ENCODE measurements at places on chromosomes 7 and 10.

GRCh38 chr10:103284170-103284569 is 7.2 kb downstream of the INA start:
- no peak for DNase-seq

GRCh38 chr7:1281068-1281467 is 48.4 kb downstream of the UNCX start:
- DNase-seq, result no peak

- no peak for DNase-seq
These were observed 5.2 kb downstream of the GRID1 start for GRCh38 chr10:86361156-86362128.

DNA sequence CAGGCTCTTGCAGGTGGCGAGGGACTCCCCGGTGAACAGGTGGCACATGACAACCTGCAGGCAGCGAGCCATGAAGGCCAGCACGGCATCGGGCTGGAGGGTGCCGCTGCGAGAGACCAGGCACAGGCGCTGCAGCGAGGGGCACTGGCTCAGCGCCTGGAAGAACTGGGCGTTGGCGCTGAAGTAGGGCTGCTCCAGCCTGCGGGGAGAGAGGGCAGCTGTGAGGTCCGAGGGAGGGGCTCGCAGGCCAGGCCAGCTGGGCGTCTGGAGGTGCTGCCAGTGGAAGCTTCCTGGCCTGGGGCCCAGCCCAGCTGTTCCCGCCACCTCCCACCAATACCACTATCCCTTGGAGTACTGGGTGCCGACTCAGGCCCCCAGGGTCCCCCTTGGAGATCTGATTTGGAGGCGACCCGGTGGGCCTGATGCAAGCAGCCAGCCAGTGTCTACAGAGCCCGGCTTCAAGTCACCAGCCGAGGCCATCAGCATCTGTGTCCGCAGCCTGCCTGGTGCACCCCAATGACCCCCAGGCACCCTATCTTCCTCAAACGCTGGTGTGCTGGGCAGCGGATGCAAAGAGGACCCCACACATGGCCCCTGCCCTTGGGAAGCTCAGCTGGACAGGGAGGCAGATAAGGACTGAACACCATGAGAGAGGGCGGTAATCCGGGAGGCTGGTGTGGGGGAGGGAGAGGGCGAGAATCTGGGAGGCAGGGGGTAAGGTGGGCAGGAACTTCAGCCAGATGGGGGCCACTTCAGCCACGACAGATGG is 67.8 kb upstream of the TNRC18 start:
- peak; percentile 86 for DNase-seq
